Forelimb muscle (tissue), 1 donor: ENCODE measurements at places on chromosomes 13 and 19. TPM values are rescaled to one million over a fixed set of nuclear protein-coding genes. Genes with fewer than 3 reads are reported as not detected.

- no peak for DNase-seq
These were observed 4.3 kb upstream of the HAUS5 start for GRCh38 chr19:35608251-35608650.

DNA sequence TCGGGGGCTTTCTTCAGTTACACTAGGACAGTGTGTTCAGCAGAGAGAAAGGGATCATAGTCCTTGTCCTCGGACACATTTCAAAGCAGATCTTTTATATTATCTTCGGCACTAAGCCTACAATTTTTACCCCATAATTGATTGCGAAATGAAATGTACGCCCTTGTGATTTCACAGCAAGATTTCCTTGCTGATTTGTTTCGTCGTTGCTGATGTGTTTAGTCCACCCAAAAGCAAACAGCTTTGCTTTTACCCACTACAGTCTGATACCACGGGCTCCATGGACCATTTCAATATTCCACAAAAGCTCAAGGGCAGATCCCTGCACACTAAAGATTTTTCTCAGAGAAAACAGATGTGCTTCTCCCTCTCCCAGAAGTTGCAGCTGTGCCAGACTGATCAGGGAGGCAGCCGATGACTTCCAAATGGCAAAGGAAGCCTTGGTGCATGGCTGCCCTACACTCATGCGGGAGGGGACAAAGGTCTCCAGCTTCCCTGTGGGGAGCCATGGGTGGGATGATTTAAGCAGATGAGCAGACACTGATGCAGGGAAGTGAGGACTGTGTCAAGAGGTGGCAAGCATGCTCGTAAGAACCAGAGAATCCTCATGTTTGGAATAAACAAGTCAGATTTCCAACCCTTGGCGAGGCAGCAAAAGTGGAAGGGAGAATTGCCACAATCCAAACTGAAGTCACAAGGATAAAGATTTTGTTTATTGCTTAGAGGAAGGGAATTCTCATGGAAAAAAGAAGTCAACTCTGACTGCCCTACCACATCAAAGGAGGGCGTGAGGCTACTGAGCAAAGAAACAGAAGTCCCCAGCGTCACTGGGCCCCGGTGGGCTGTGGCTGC is 81.1 kb downstream of the STK24 start:
- no peak for DNase-seq

- no peak for DNase-seq
These were observed 34.5 kb downstream of the TSC22D1 start for GRCh38 chr13:44541601-44542000.

- no peak for DNase-seq
These were observed 167.4 kb downstream of the KDM4B start for GRCh38 chr19:5136073-5136855.

GRCh38 chr13:77383097-77383496 is 56.2 kb upstream of the MYCBP2 start:
- DNase-seq = no peak

- no peak for DNase-seq
These were observed 57.1 kb downstream of the IER2 start for GRCh38 chr19:13207237-13207845.

- no peak for DNase-seq
These were observed 13.3 kb downstream of the TTYH1 start for GRCh38 chr19:54428323-54429175.

Gene KL
- polyA plus RNA-seq = 2.5 TPM

Gene ACP5
- polyA plus RNA-seq = 1.1 TPM

Gene STARD13
- polyA plus RNA-seq = 21.4 TPM

Gene GAS6
- 36.0 TPM for polyA plus RNA-seq
